ENCODE measurements at places on chromosomes 13 and 19. TPM values are rescaled to one million over a fixed set of nuclear protein-coding genes. Genes with fewer than 3 reads are reported as not detected.

- no peak for DNase-seq
These were observed 203.4 kb downstream of the COL4A1 start for GRCh38 chr13:110103534-110103933.

DNA sequence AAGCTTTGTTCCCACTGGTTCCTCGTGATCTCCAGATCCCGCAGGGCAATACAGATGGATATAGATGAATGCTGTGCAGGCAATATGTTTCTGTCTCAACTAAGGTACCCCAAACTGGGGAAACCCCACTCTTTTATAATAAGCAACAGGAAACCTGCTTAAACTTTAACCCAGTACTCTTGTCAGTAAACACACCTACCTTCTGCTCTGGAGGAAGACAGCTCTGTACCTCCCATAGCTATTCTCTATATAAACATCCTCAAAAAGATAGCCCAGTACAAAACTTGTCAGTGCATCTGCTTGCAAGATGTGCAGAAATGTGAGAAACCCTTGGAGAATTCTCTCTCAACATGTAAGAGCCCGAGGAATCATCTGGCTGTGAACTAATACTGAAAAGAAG, 583.6 kb downstream of the OLFM4 start:
- DNase-seq: no peak

GRCh38 chr13:72462166-72462565, 265.3 kb downstream of the MZT1 start:
- no peak for DNase-seq

DNA sequence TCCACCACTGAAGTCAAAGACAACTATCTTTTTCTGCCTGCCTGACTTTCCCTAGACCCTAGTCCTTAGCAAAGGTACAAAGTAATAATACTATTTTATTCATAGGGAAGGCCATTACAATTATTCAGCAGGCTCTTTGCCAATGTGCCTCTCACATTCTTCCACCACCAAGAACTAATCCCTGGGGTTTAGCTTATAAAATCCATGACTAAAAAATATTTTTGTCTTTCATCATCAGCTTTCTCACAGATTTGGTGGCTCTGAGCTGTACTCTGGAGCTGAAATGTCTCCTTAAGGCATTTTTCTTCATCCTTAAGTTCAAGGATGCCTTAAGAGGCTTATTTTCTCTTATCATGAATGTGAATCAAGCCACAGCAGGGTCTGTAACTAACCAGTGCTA, 96.1 kb downstream of the OXGR1 start:
- DNase-seq: no peak

- DNase-seq: no peak
These were observed 538.4 kb upstream of the PCDH20 start for GRCh38 chr13:61954092-61954491.

DNA sequence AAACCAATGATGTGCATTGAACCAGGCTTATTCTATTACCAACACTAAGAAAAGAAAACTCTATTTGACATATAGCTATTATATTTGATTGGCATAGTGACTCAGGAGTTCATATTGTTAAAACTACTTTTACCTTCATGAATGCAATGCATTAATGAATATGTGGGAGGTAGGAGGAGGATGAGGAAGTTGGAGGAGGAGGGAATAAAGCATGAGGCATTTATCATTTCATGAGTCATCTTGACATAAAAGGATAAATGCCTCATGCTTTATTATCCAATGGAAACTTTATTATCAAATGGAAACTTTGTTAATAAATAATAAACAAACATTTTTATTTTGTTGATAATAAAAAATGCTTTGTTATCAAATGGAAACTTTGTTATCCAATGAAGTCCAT, 116.5 kb downstream of the SPRY2 start:
- DNase-seq: no peak

GRCh38 chr19:53374288-53374687, 8.8 kb downstream of the ZNF525 start:
- no peak for DNase-seq

DNA sequence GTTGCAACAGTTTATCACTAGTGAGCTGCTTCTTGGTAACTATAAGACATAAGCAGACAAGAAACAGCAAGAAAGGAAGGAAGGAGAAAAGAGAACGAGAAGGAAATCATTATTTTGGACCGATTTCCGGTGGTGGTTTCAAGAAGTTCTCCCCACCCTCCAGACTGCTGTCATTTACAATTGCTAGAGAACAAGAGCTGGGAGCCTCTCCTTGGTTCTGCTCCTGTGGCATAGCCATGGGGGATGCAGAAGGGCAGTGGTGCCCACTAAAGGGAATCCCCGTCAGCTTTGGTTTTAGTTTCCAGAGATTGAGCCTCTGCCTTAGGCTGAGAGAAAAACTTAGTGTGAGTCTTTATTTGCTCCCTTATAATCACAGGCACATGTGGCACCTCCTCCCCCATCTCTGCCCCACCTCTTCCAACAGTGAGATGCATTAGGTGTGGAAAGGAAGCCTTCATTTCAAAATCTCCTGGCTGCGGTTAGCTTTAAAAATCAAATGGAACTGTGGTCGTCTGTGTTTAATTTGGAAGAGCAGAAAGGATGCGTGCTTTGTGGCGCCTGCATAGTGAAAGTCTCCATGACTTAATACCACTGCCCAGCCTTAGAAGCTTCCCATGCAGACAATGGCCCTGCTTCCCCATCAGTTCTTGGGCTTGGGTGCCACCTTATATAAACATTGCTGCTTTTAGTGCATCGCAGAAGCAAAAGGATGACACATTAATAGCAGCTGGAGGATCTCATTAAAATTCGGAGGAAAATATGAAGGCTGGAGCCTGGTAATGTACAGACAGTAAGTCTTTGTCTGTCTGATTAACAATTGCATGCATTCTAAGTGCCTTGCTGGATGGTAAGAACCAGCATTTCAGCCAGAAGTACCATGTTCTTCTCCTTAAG, 25.0 kb downstream of the LRCH1 start:
- no peak for DNase-seq

GRCh38 chr19:39265321-39265916, 2.8 kb upstream of the IFNL2 start:
- no peak for DNase-seq

GRCh38 chr19:1446713-1447481, 3.0 kb upstream of the APC2 start:
- no peak for DNase-seq

GRCh38 chr19:54160182-54160811, 776 bp upstream of the LENG1 start:
- no peak for DNase-seq

GRCh38 chr19:51664997-51665396, 18.4 kb upstream of the SIGLEC14 start:
- no peak for DNase-seq

GRCh38 chr19:5037936-5038335, 69.0 kb downstream of the KDM4B start:
- DNase-seq: no peak

DNA sequence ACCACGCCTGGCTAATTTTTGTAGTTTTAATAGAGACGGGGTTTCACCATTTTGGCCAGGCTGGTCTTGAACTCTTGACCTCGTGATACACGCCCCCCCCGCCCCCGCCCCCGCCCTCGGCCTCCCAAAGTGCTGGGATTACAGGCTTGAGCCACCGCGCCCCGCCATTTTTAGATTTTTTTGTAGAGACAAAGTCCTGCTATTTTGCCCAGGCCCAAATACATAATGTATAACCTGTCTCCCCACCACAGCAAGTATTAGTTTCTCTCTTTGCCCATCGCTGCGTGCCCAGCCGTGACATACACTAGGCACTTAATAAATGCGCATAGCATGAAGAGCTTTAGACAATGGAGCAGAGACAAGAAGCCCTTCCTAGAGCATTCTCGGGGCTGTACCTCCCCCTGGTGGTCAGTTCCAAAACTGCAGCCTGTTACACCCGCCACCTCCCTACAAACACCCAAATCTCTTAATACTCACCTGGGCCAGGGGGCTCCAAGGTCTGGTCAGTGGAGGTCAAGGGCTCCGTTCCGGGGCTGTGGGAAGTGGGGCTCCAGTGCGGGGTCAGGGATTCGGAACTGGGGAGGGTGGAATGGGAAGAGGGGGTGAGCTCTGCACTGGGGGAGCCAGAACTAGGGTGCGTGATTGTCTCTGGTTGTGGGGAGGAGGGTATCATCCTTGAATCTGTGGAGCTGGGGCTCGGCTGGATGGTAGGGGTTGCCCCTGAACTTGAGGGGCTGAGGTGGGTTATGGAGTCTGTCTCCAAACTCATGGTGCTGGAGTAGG, 22.5 kb downstream of the IQCN start:
- DNase-seq: peak; percentile 34

GRCh38 chr13:102721800-102722231, 27.0 kb upstream of the METTL21C start:
- DNase-seq: no peak

GRCh38 chr13:50069261-50069660, 54.0 kb downstream of the KCNRG start:
- DNase-seq: no peak

DNA sequence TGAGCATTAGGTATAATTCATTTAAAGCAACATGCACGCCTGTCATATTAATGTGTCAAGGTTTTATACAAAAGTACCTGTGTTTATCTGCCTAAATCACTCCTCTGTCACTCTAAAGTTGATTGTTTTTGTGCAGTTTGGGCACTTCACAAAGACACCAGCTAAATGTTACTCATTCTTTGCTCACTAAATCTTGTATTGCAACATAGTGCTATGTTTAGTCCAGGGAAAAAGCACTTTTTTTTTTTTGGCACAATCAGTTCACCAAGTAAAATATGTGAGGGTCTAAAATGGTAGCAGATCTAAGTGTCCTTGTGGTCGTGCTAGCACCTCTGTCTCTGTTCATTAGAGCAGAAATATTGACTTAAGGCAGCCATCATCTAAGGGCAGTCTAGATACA, 2526.7 kb upstream of the PCDH20 start:
- no peak for DNase-seq

GRCh38 chr19:10723591-10723990, 5.7 kb downstream of the DNM2 start:
- DNase-seq: no peak

- no peak for DNase-seq
These were observed 61.9 kb downstream of the KDM4B start for GRCh38 chr19:5030822-5031221.

GRCh38 chr19:55041627-55042343, 3.7 kb upstream of the GP6 start:
- peak; percentile 29 for DNase-seq

DNA sequence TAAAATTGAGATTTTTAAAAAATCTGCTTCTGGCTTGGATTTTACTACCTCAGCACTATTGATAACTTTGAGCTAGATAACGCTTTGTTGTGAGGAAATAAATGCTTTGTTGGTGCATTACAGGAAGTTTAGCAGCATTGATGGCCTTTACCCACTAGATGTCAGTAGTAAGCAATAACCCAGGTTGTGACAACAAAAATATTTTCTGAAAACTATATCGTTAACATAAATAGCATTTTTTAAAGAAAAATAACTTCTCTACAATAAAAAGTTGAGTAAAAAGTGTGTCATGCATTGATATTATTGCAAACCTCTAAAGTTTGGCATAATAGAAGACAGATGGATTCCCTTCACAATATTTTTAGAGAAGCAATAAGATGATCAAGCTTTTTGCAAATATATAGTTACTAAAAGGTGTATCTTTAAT, 1246.5 kb downstream of the UQCRFS1 start:
- DNase-seq: no peak

DNA sequence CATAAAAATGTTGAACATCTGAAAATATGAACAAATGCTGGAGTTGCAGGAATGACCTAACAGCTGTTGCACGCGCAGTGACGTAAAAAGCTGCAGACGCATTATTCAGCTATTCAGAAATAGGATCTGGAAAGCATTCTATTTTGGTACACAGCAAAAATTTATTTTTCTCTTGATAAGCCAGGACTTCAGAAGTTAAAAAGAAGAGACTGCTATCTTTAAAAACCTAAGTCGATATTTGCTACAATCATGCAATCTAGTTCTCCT, 36.9 kb upstream of the STARD13 start:
- DNase-seq: no peak

DNA sequence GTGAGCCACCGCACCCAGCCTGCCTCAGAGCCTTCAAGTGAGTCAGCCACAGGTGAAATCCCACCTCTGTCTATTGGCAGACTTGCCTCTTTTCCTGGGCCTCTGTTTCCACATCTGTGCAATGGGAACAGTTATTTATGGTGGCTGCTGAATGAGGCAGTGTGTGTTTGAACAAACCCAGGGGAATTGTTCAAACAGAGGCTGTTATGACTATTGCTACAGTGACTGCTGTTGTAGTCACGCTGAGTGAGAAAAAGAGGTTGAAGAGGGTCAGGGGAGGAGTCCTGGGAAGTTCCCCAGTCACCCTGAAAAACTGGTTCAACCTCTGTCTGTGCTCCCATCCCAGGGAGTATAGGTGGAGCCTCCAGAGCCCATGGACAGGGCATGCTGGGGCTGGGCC, at the start of gene CEACAM19:
Gene CEACAM19 (plus strand): TSS at position 83 of the 400 bp plus-strand sequence. CDS start 450 bp downstream, outside the sequence.
- no peak for DNase-seq

- DNase-seq: no peak
These were observed 137.0 kb downstream of the FLT1 start for GRCh38 chr13:28357911-28358433.

CACNA1A gene
- total RNA-seq: 0.34 TPM

C19orf85 gene
- total RNA-seq: not detected

HIPK4 gene
- total RNA-seq: not detected

SIAH3 gene
- total RNA-seq: 0.10 TPM

SULT2A1 gene
- total RNA-seq: not detected

RNF17 gene
- 0.58 TPM for total RNA-seq

SOHLH2 gene
- total RNA-seq: not detected

CEACAM4 gene
- not detected for total RNA-seq

PSG2 gene
- total RNA-seq: not detected

DLEU7 gene
- not detected for total RNA-seq

TEKTIP1 gene
- total RNA-seq: not detected

ZNF112 gene
- total RNA-seq: 4.1 TPM

NCAN gene
- not detected for total RNA-seq

ZNF490 gene
- total RNA-seq: 8.1 TPM

Measured in glomerular endothelial cell (primary cell).